CD4-positive, alpha-beta T cell treated with Interferon alpha-2 for 1 hour (primary cell): ENCODE measurements at places on chromosomes 12 and 14.

DNA sequence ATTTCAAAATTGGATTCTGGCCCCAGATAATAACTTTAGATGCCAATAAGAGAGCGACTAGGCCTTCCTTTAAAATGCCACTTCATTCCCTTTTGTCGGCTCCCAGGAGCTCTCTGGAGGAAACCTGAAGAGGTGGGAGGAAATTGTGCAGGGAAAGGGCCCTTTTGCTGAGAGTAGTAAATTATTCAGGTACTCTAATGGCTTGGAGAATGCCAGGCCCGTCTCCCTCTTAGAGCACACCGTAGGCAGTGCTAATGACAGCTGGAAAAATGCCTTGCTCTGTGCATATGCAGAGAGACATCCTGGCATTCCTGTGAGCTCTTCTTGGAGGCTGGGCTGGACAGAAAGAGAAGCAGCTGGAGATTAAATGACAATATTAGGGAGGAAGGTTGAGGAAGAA, 115.0 kb upstream of the RPH3A start:
- no peak for DNase-seq

GRCh38 chr12:121190523-121191031, 19.4 kb upstream of the P2RX4 start:
- peak; percentile 51 for DNase-seq

- no peak for DNase-seq
These were observed 3.4 kb downstream of the KCNA5 start for GRCh38 chr12:5047094-5047493.

GRCh38 chr12:2259369-2259768, 206.6 kb downstream of the CACNA1C start:
- no peak for DNase-seq

DNA sequence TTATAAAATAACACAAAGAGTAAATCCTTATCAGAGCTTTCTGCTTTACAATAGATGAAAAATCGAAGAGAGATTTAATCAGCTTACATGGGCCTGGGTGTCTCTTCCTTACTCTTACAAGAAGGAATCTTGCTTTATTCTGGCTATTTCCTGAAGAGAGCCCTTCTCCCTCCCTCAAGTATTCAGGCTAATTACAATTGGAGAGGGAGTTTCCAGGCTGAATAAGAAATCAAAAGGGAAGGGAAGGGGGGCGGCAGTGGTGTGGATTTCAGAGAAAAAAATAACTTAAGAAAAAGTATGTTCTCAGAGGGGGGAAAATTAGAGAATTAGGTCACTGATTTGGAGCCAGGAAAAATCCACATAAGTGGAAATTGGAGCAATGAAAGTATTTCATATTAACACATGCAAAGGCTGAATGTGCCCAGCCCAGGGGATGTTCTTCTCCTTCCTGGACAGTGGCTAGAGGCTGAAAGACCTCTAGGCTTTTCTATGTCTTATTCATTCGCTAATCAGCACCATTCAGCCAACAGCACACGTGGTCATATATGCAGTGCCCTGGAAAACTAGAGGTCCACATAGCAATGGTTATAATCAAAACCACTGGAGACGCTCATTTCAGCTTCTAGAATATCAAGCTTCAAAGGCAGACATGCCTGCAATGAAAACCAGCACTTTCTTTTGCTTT, 158.9 kb upstream of the BTG1 start:
- no peak for DNase-seq

GRCh38 chr14:69289811-69290520, 30.0 kb downstream of the GALNT16 start:
- DNase-seq, result no peak

GRCh38 chr12:101612160-101612916, 17.6 kb downstream of the MYBPC1 start:
- no peak for DNase-seq

GRCh38 chr12:44287545-44287944, 451.7 kb downstream of the TMEM117 start:
- DNase-seq, result no peak

DNA sequence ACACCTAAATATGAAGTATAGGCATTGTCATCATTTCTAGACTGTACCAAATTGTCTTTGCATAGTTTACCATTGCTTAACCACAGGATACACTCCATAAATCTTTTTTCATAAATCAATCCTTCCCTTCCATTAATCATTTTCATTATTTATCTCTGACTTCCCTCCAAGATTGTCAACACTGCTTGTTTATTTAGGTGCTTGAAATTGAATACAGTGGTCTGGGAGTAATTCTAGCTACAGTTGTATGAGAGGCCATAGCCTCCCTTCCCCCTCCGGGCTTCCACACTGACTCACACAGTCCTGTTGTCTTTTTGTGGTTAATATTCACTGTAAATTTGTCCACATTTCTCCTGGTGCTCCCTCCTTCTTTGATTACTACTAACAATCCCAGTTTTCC, 114.2 kb upstream of the ARID2 start:
- no peak for DNase-seq

GRCh38 chr12:19120795-19121194, 8.7 kb upstream of the PLEKHA5 start:
- no peak for DNase-seq

- peak; percentile 81 for DNase-seq
These were observed 5.5 kb downstream of the BCL11B start for GRCh38 chr14:99266181-99267178.
